ENCODE measurements at places on chromosomes 7 and 10.

GRCh38 chr7:129017264-129017663, 37.6 kb downstream of the TNPO3 start:
- no peak for DNase-seq

DNA sequence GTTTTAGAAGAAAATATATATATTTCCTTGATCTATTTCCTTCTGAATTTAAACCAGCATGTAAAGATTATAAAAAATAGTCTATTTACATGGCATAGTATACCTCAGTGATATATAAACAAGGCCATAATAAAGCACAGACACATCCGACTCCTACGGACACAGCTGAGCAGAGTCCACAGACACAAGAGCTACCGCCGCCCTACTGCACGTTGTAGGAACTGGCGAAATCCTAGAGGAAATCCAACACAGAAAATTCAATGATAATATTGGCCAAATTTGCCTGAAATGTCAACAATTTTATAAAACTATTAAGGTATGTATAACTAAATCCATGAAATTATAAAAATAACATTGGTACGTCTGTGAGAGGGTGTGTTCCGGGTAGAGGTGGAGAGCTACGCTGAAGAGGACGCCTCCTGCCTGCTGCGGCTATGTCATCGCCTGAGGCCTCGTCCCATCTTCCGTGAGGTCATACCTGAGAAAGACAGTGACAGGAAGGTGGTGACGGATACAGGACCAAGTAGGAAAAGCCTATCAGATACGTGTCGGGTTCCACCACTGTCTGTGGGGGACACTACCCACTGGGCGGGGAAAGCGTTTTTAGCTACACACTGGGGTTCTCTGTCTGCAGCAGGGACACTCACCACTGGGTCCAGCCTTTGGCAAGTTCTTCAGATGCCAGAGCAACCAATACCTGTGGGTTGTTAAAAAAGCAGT, 29.3 kb upstream of the NCAPG2 start:
- no peak for DNase-seq

- DNase-seq = no peak
Measured at GRCh38 chr7:29414216-29414615, 149.4 kb upstream of the PRR15 start.

DNA sequence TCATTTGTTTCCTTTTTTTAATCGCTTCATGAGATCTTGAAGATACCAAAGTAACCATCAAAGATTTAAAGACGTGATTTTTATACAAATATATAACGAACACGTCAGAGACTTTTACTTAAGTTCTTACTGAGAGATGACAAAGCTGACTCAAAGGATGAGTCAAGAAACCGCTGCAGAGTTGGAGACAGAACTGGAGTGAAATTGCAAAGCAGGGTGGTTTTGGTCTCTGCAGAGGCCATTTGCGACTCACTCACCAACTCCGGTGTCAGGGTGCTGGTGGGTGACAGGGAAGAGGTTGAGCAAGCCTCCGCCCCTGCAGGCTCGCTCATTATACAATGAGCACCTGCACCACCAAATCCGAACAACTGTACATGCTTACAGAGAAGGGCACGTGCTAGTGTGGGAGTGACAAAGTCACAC, 75.2 kb downstream of the DNAJB6 start:
- DNase-seq = peak; percentile 90

Data from astrocyte (in vitro differentiated cells and primary cell).